CD8-positive, alpha-beta memory T cell (primary cell): ENCODE measurements at places on chromosomes 6 and 20. TPM values are rescaled to one million over a fixed set of nuclear protein-coding genes. Genes with fewer than 3 reads are reported as not detected.

- H3K4me1 ChIP-seq, result no peaks in the 10 kb centered on the region
- no peak overlapping the region for H3K4me3 ChIP-seq
- no peaks in the 10 kb centered on the region for H3K27me3 ChIP-seq
- no peak overlapping the region for H3K27ac ChIP-seq
Observed at GRCh38 chr6:66965227-66965626, 1258.2 kb upstream of the EYS start.

MLN gene
- not detected for total RNA-seq

IRAK1BP1 gene
- total RNA-seq, result 2.9 TPM

- H3K4me3 ChIP-seq, result peak overlapping the region; percentile 75
- peaks cover 64% of the 10 kb centered on the region for H3K4me1 ChIP-seq
- H3K27ac ChIP-seq, result peak overlapping the region; percentile 76
- H3K36me3 ChIP-seq, result peaks cover 7% of the 10 kb centered on the region
- peak; percentile 79 for DNase-seq
Observed at GRCh38 chr6:106098383-106099234, 12.5 kb downstream of the PRDM1 start.

GRCh38 chr6:132798869-132799538 is 567 bp upstream of the SLC18B1 start:
- DNase-seq, result peak; percentile 63
- H3K27ac ChIP-seq, result no peak overlapping the region
- H3K36me3 ChIP-seq, result no peaks in the 10 kb centered on the region
- H3K4me3 ChIP-seq, result peak overlapping the region; percentile 73
- no peaks in the 10 kb centered on the region for H3K4me1 ChIP-seq

DNA sequence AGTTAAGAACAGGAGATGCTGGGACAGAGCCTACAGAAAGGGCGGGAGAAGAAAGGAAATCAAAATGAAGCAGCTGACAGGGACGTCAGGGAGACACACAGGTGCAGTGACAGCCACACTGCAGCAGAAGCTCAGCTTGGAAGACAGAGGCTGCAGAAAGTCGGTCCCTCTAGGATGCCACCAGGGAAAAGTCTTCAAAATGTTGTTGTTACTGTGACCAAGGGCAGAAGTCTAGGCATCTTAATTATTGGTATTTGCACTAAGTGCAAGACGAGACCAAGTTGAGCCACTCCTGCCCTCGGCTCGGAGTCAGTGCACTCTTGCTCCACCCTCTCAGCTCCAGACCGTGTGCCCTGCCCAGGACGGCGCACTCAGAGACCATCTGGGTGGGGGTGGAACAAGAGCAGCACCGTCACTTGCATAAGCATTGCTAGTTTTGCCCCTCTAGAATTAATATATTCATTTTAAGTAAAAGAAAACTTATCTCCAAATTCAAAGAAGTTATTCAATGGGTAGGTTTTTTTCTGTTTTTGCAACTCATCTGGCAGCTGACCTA is 2.6 kb downstream of the PRR18 start:
- peaks cover 5% of the 10 kb centered on the region for H3K4me1 ChIP-seq
- peaks cover 19% of the 10 kb centered on the region for H3K27me3 ChIP-seq
- DNase-seq, result no peak
- H3K4me3 ChIP-seq, result no peak overlapping the region
- no peaks in the 10 kb centered on the region for H3K36me3 ChIP-seq
- H3K27ac ChIP-seq, result no peak overlapping the region

DNA sequence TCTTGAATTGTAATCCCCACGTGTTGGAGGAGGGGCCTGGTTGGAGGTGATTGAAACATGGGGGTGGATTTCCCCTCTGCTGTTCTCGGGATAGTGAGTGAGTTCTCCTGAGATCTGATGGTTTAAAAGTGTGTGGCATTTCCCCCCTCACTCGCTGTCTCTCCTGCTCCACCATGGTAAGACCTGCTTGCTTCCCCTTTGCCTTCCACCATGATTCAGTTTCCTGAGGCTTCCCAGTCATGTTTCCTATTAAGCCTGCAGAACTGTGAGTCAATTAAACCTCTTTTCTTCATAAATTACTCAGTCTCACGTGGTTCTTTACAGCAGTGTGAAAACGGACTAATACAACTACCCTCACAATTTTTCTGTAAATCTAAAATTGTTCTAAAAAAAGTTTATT is 26.8 kb upstream of the FAM184A start:
- H3K4me1 ChIP-seq, result peaks cover 5% of the 10 kb centered on the region
- no peaks in the 10 kb centered on the region for H3K27me3 ChIP-seq
- H3K36me3 ChIP-seq, result no peaks in the 10 kb centered on the region
- no peak for DNase-seq
- no peak overlapping the region for H3K27ac ChIP-seq

- DNase-seq, result no peak
- no peaks in the 10 kb centered on the region for H3K27me3 ChIP-seq
- H3K36me3 ChIP-seq, result no peaks in the 10 kb centered on the region
Observed at GRCh38 chr6:63649269-63649668, 13.7 kb downstream of the PHF3 start.

DNA sequence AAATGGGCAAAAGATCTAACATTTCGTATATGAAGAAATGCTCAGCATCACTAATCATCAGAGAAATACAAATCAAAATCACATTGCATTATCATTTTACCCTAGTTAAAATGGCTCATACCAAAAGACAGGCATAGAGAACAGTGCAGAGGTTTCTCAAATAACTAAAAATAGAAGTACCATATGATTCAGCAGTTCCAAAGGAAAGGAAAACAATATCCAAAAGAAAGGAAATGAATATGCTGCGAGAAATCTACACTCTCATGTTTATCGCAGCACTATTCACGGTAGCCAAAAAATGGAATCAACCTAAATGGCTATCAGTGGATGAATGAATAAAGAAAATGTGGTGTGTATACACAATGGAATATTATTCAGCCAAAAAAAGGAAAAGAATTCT is 63.5 kb downstream of the VTA1 start:
- H3K4me3 ChIP-seq, result no peak overlapping the region
- no peaks in the 10 kb centered on the region for H3K4me1 ChIP-seq
- H3K27me3 ChIP-seq, result no peaks in the 10 kb centered on the region
- H3K27ac ChIP-seq, result no peak overlapping the region
- DNase-seq, result no peak

DNA sequence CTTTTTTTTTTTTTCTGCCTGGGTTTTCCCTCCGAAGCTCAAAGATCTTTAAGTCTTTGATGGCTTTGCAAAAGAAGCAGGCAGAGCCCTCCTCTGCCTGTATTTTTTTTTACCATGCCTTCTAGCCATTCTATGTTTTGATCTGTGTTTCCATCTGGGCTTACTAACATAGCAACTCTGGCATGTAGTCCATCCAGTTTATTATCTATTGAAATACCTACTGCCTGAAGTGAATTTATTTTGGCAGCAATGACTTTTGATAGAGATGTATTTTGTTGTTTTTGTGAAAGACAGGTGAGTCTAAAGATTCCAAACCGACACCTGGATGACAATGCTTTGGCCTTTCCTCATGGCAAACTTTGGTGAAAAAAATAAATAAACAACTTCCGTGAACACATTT is 1157.7 kb upstream of the MAP3K7 start:
- H3K4me3 ChIP-seq, result no peak overlapping the region
- no peaks in the 10 kb centered on the region for H3K4me1 ChIP-seq
- no peaks in the 10 kb centered on the region for H3K27me3 ChIP-seq

DNA sequence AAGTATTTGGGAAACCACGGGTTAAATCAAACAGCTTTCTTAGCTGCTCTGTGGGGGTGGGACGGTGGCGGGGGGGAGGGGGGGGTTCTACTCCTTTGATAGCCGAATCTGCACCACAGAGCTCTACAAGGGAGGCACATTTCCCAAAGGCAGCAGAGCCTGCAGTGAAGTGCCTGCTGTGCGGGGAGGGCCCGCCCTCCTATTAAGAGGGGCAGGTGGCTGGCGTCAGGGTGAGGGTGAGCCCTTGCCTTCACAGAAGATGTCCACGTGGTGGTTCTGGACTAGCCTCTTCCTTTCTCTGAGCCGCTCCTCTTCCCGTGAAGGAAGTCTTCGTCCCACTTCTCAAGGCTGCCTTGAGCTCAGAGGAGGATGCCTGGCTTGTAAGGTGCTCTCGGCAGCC is 174.9 kb upstream of the THBS2 start:
- no peak for DNase-seq
- H3K4me1 ChIP-seq, result no peaks in the 10 kb centered on the region
- H3K27ac ChIP-seq, result no peak overlapping the region
- no peaks in the 10 kb centered on the region for H3K36me3 ChIP-seq
- no peaks in the 10 kb centered on the region for H3K27me3 ChIP-seq

- no peaks in the 10 kb centered on the region for H3K4me1 ChIP-seq
- H3K36me3 ChIP-seq, result no peaks in the 10 kb centered on the region
- no peaks in the 10 kb centered on the region for H3K27me3 ChIP-seq
- no peak overlapping the region for H3K4me3 ChIP-seq
- no peak overlapping the region for H3K27ac ChIP-seq
- no peak for DNase-seq
Observed at GRCh38 chr20:59331721-59332329, 31.4 kb downstream of the EDN3 start.

ADAT2 gene
- 20.6 TPM for total RNA-seq
